ENCODE measurements at places on chromosomes 11 and 22. TPM values are rescaled to one million over a fixed set of nuclear protein-coding genes. Genes with fewer than 3 reads are reported as not detected.

Gene MS4A2
- total RNA-seq, result not detected

Gene ADORA2A
- 0.69 TPM for total RNA-seq

Gene SEC14L2
- 52.1 TPM for total RNA-seq

Gene FKBP2
- 132 TPM for total RNA-seq

Gene CD6
- total RNA-seq, result 0.15 TPM

Gene ARFGAP2
- 26.0 TPM for total RNA-seq

Gene SPON1
- not detected for total RNA-seq

Gene MMP8
- total RNA-seq, result not detected

Gene SLC43A1
- total RNA-seq, result 2.1 TPM

Gene SEC14L3
- total RNA-seq, result not detected

Gene FAM180B
- not detected for total RNA-seq

Gene C1QTNF5
- total RNA-seq, result not detected

Gene MRGPRX4
- total RNA-seq, result not detected

Gene OR2AG2
- not detected for total RNA-seq

Gene GNAZ
- total RNA-seq, result 1.8 TPM

Gene OR4X2
- not detected for total RNA-seq

Gene CSRP3
- total RNA-seq, result not detected

Gene GSTP1
- 1,131 TPM for total RNA-seq

Gene MLC1
- total RNA-seq, result 0.08 TPM

Gene CATSPER1
- total RNA-seq, result 1.2 TPM

Gene C11orf52
- total RNA-seq, result not detected

Gene CAVIN3
- total RNA-seq, result 19.2 TPM

Gene OR6T1
- not detected for total RNA-seq

Gene HEPN1
- not detected for total RNA-seq

Gene PHOX2A
- total RNA-seq, result not detected

Gene AGBL2
- total RNA-seq, result 1.7 TPM

Gene OR4C13
- not detected for total RNA-seq

Gene DRICH1
- total RNA-seq, result 0.52 TPM

Gene ADAMTS8
- 0.28 TPM for total RNA-seq

Gene CCDC117
- 11.0 TPM for total RNA-seq

Gene MYO7A
- 1.5 TPM for total RNA-seq

Gene PAAF1
- total RNA-seq, result 11.3 TPM

Gene MYRF
- total RNA-seq, result 20.8 TPM

Gene HEPHL1
- total RNA-seq, result not detected

Gene SLC22A25
- total RNA-seq, result not detected

Gene FAT3
- 0.27 TPM for total RNA-seq

Gene CCDC87
- 0.84 TPM for total RNA-seq

Gene APOA4
- not detected for total RNA-seq

Gene C11orf97
- total RNA-seq, result not detected

Gene APOL5
- not detected for total RNA-seq

Gene CRYBB3
- not detected for total RNA-seq

Gene CCDC88B
- total RNA-seq, result 13.5 TPM

Gene DMC1
- 5.4 TPM for total RNA-seq

Gene SYT12
- 13.3 TPM for total RNA-seq

Gene PTPRCAP
- total RNA-seq, result not detected

Gene MFRP
- total RNA-seq, result not detected

Gene GPHA2
- not detected for total RNA-seq

Gene FIBIN
- total RNA-seq, result not detected

Gene TBC1D10A
- 10.7 TPM for total RNA-seq

Gene ANO1
- total RNA-seq, result 1.4 TPM

Gene OR52E1
- not detected for total RNA-seq

Gene NAA40
- total RNA-seq, result 15.9 TPM

Gene BBOX1
- total RNA-seq, result not detected

Gene UCP3
- 1.4 TPM for total RNA-seq

Gene BLID
- total RNA-seq, result not detected
